Right lobe of liver (tissue), 6 donors: ENCODE measurements at places on chromosomes 13 and 19.
A peak's percentile ranks its signal among the peaks of the same experiment; 100 is the strongest.

DNA sequence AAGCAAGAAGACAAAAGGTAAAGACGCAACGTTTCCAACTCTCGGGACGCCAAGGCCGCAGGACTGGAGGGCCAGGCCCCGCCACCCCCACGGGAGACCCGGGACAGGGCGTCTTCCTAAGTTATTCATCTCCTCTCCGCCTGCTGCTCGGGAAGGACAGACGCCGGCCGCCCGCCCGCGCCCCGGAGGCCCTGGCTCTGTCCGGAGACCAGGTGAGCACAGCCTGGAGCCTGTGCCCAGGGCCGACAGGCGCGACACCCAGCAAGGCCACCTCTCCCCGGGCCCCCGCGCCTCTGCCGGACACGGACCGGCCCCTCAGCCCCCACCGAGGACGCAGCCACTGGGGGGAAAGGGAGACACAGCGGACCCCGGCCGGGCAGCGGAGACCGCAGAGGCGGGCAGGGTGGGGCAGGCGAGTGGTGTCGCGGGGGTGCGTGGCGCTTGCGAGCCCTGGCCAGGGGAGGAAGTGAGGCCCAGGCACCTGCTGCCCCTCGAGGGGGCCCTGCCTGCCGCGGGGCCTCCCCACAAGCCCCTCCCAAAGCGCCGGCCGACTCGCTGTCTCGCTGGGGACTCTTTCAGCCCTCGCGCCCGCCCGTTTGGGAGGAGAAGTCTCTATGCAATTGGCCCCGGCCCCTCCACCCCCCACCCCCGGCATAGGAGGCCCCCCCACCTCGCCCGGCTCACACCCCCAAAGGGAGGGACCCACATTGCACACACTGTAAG, 17.2 kb downstream of the SMIM24 start:
- DNase-seq: no peak

DNA sequence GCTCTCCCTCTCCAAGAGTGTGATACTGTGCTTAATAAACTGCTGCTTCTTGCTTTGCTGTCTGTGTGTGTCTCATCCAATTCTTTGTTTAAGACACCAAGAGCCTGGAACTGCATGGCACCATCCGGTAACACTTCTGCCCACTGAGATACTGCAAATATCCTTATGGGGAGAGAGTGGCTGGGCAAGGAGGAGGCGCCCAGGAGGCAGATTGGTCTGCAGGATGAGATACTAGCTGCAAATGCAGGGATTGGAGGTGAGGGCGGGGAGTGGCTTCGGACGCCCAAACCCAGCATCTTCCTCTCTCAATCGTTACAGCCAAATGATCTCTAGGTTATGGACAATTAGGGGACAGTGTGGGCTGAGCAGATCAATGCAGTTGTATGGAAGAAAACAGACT, 1.7 kb upstream of the SIGLEC7 start:
- no peak for DNase-seq

DNA sequence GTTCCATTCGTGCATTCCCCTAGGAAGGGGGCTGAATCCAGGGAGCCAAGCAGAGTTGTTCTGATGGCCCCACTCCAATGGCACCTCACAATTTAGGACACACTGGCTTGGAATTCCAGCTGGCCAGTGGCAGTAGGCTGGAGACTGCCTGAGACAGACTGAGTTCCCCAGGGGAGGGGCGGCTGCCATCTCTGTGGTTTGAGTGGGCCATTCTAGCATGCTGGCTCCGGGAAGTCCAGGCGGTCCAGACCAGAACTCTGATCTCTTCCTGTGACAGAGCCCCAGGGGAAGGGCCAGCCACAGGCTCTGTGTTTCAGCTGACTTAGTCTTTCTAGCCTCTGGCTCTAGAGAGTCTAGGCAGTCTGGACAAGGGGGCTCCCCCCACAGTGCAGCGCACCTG, 29.5 kb upstream of the SLC7A1 start:
- no peak for DNase-seq

- no peak for DNase-seq
Measured at GRCh38 chr13:56528040-56528790, 612.5 kb upstream of the PRR20A start.

GRCh38 chr13:46571909-46572595, 19.1 kb downstream of the LRCH1 start:
- no peak for DNase-seq

- DNase-seq: no peak
Measured at GRCh38 chr19:17450264-17451075, 2.0 kb upstream of the TMEM221 start.

DNA sequence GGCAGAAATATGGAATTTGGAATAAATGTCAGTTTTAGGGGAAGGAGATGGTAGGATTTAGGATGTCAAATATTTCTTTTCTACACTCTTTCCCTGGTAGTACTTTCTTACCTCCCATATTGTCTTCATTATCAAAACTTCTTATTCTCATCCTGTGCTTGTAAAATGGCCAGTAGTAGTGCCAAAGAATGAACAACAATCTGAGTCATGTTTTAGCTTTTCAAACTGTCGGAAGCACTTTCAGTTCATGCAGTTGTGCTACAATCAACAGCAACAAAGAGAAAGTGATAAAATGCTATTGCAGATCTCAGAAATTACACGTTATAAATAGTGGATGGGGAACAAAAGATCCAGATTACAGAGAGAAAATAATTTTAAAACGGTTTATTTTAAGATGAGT, 193.7 kb upstream of the RXFP2 start:
- no peak for DNase-seq

GRCh38 chr13:102236830-102237229, 165.0 kb downstream of the FGF14 start:
- no peak for DNase-seq

DNA sequence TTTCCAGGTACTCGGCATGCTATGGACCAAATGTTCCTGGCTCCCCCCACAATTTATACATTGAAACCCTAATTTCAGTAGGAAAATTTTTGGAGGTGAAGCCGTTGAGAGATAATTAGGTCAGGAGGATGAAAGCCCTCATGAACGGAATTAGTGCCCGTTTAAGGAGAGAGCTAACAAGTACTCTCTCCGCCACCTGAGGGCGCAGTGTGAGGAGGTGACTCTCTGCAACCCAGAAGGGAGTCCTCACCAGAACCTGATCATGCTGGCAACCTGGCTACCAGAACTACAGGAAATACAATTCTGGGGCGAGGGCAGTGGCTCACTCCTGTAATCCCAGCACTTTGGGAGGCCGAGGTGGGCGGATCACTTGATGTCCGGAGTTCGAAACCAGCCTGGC, 397.8 kb downstream of the SLITRK5 start:
- DNase-seq: no peak

DNA sequence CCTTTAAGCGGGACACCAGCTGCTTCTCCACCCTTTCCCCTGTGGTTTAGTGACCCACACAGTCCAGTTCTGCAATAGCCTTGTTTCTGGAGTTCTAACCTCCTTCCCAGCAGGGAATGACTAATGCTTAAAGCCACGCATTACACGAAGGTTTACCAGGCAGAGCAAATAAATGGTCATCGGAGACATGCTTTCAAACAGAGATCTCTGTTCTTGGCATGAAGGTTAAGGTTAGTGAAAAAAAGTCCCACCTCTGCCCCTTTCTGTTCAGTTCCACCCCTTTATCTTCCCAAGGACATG, 25.3 kb upstream of the MEDAG start:
- DNase-seq: no peak

GRCh38 chr19:46198756-46199155, 30.8 kb upstream of the IGFL1 start:
- DNase-seq: no peak

GRCh38 chr13:107144432-107144831, 576.5 kb upstream of the ARGLU1 start:
- DNase-seq: no peak

DNA sequence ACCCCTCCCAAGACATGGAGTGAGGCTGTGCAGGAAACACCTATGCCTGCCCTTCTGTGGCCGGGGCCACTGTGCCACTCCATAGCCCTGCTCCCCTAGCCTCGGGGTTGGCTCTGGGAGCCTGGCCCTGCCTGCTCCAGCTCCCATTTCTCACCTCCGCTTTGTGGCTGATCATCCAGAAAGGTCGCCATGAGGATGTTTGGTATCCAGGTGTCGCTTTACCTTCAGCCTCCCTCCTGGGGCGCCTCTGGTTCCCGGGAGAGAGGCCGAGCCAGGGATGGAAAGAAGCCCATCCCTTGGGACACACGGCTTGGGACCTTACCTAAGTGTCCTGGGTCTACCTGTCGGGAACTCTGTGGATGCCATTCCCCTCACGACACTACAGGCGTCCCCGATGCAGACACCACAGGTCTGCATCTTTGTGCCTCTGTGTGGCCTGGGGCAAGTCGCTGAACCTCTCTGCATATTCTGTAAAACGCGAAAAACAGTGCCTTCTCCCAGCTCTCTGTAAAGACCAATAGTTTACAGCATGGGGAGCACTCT, 3.4 kb upstream of the MCF2L start:
- DNase-seq: peak; percentile 10

GRCh38 chr19:49872245-49873128, 4.7 kb downstream of the AKT1S1 start:
- no peak for DNase-seq

GRCh38 chr19:31416548-31416947, 67.3 kb upstream of the TSHZ3 start:
- no peak for DNase-seq

DNA sequence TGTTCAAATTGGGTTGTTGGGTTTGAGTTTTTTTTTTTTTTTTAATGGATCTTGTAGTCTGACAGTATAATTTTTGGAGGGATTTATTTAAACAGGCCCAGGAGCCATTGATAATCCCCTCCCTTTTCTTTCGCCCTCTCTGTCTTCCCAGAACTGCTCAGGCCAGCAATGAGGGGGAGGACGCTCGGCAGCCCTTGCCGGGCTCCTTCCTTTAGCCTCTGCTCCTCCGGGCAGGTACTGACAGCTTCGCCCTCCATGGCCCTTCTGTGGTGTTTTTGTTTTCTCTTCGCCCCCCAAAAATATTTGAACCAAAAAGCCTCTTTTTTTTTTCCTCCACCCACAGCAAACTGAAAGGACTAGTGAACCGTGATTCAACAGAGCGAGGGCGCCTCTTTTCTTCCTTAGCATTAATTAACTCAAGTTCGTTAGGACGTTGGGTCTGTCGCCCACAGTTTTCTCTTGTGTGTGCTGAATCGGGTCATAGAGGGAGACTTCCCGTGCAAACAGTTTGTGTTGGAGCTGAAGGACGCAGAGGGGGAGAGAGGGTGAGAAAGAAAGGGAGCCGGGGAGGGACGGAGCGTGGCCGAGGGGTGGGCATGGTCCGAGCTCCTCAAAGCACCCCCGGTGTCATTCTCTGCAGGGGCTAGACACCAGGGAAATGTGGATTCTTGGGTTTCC, 21.5 kb downstream of the NFIX start:
- no peak for DNase-seq

- no peak for DNase-seq
Measured at GRCh38 chr13:29125191-29125933, 305.2 kb downstream of the MTUS2 start.

DNA sequence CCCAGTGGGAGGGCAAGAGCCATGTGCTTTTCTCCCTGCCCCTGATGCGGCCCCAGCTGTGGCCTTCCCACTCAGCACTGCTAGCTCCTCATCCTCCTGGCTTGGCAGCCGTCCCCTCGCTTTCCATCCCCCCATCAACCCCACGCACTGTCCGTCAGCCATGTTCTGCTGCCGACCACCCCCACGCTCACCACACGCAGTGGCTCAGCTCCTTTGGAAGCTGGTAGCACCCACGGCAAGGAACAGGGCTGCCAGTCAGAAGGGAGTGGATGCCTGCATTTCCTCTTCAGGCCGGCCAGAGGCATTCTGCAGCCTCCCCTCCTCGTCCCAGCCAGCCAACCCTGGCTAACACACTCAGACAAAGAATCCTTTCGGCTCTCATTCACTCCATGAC, 6.3 kb downstream of the CALM3 start:
- no peak for DNase-seq

DNA sequence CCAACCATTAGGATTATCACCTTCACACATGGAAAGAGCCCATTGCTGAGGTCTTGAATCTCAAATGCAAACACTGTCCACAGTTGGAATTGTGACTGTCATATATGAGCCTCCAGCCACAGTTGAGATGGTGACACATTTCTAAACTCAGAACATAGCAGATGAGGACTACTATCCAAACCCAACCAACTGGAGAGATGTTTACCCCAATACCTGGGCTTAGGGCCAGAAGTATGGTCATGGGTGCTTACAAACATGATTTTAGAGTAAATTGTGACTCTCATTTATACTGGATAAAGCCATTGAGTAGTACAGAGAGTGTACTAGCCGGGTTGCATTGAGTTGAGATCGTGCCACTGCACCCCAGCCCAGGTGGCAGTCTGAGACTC, 14.0 kb upstream of the ZNF681 start:
- DNase-seq: no peak

GRCh38 chr19:40740747-40741146, 9.5 kb downstream of the ACTMAP start:
- no peak for DNase-seq

DNA sequence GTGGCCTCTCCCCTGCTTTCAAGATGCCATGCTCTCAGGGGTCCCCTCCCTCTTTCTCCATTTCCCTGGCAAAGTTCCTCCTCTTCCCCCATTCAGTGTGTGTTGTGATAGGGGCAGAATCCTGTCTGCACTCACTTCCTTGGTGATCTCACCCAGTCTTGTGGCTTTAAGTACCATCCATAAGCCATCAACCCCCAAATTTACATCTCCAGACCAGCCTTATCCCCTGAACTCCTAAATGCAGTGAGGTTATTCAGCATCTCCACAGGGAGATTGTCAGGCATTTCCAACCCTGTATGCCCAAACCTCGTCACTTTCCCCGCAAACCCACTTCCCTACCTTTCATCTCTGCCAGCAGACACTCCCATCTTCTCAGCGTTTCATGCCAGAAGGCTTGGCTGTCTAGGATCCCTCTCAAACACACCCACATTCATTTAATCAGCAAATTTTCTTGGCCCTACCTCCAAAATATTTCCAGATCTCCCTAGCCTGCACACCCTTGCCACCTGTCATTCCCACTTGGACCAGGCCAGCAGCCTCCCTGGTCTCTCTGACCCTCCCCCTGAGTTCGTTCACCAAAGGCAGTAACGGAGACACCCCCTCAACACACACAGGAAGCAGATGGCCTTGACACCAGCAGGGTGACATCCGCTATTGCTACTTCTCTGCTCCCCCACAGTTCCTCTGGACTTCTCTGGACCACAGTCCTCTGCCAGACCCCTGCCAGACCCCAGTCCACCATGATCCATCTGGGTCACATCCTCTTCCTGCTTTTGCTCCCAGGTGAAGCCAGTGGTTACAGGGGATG, at the start of gene HCST:
HCST (plus strand) TSS at position 676 of the 808 bp plus-strand sequence; CDS start at position 741, 65 bp downstream.
- no peak for DNase-seq

DNA sequence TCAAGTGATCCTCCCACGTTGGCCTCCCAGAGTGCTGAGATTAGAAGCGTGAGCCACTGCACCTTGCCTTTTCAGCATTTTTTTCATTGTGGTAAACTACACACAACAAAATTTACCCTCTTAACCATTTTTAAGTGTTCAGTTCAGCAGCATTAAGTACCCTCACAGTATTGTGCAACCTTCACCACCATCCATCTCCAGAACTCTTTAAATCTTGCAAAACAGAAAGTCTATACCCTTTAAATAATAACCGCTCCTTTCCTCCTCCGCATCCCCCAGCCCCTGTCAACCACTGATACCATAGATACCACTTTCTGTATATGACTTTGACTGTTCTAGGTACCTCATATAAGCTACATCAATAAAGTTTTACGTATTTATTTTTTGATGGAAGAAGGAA, 20.8 kb upstream of the CASP14 start:
- DNase-seq: no peak

GRCh38 chr13:98490866-98491265, 86.0 kb downstream of the STK24 start:
- no peak for DNase-seq
